Left lung (tissue), 14 donors: ENCODE measurements at places on chromosomes 5 and 9. TPM values are rescaled to one million over a fixed set of nuclear protein-coding genes. Genes with fewer than 3 reads are reported as not detected.

ALDH7A1 gene
- 54.3 TPM for total RNA-seq

GRCh38 chr5:135688385-135688784 lies 109.6 kb upstream of the CXCL14 start:
- no peaks in the 10 kb centered on the region for H3K36me3 ChIP-seq
- no peaks in the 10 kb centered on the region for H3K4me1 ChIP-seq
- H3K4me3 ChIP-seq = no peak overlapping the region
- H3K27me3 ChIP-seq = peaks cover 7% of the 10 kb centered on the region

MAT2B gene
- total RNA-seq = 61.1 TPM

PCDHB13 gene
- total RNA-seq = 2.1 TPM

DNA sequence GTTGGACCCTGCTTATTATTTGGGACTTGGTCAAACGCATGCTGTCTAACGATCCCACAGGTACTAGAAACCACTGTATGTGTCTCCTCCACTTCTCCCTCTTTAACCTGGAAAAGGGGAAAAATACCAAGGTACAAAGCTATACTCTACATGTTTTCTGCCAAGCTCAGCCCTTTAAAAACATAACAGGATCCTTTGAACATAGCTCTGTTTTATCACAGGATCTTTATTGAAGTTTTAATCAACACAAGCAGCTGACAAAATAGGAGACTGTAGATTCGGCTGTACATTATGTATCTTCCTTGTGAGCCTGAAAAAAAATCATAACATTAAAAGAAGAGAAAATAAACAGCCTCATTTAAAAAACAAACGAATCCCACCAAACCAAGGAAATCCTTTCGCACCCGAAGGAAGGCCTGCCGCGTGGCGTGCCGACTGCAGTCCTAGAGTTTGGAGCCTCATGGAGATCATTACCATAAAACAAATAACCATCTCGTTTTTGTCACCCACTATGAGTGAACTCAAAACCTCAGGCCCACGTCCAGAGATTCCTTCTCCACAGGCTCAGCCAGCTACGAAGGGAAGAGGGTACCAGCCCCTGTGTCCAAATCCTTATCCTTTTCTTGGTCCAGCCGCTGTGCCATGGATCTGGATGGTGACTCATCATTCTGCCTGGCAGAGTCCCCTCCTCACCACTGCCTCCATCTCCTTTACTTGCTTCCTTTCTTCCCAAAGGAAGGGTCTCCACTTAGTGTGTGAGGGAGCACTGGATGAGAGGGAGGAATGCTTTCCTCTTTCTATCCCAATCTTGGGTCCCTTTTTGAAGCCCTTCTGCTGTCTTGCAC lies 651.1 kb downstream of the CCDC171 start:
- DNase-seq = no peak
- no peaks in the 10 kb centered on the region for H3K27me3 ChIP-seq
- no peaks in the 10 kb centered on the region for H3K36me3 ChIP-seq
- H3K27ac ChIP-seq = no peak overlapping the region
- no peak overlapping the region for H3K4me3 ChIP-seq

DNA sequence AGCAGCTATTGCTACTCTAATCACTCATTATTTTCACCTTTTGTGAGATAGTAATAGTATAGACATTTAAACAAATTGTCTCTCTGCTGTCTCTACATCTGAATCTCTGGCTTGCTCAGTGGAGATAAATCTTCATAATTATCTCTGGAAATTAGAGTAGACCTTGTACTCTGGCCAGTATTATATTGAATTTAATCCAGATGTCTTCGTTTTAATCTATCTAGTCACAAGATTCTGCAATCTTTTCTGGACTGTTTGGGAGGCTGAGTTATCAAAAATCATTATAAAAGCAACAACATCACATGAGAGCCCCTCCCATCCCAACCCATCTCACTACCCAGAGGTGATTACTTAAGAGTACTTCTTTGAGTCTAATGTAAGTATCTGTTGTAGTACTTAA lies 19.0 kb downstream of the ARHGAP26 start:
- no peak overlapping the region for H3K4me3 ChIP-seq
- no peaks in the 10 kb centered on the region for H3K27me3 ChIP-seq
- H3K4me1 ChIP-seq = peaks cover 37% of the 10 kb centered on the region
- DNase-seq = no peak
- H3K36me3 ChIP-seq = no peaks in the 10 kb centered on the region
- no peak overlapping the region for H3K27ac ChIP-seq

CKS2 gene
- total RNA-seq = 110 TPM

- H3K27ac ChIP-seq = no peak overlapping the region
- no peaks in the 10 kb centered on the region for H3K36me3 ChIP-seq
- H3K4me3 ChIP-seq = no peak overlapping the region
- H3K27me3 ChIP-seq = no peaks in the 10 kb centered on the region
- peaks cover 40% of the 10 kb centered on the region for H3K4me1 ChIP-seq
Observed at GRCh38 chr5:96942078-96942477, 6.2 kb downstream of the LNPEP start.

- H3K4me3 ChIP-seq = no peak overlapping the region
- no peaks in the 10 kb centered on the region for H3K36me3 ChIP-seq
- no peak for DNase-seq
- H3K27ac ChIP-seq = peak overlapping the region; percentile 10
- H3K27me3 ChIP-seq = no peaks in the 10 kb centered on the region
Observed at GRCh38 chr5:73912821-73913271, 286.9 kb downstream of the ARHGEF28 start.

DNA sequence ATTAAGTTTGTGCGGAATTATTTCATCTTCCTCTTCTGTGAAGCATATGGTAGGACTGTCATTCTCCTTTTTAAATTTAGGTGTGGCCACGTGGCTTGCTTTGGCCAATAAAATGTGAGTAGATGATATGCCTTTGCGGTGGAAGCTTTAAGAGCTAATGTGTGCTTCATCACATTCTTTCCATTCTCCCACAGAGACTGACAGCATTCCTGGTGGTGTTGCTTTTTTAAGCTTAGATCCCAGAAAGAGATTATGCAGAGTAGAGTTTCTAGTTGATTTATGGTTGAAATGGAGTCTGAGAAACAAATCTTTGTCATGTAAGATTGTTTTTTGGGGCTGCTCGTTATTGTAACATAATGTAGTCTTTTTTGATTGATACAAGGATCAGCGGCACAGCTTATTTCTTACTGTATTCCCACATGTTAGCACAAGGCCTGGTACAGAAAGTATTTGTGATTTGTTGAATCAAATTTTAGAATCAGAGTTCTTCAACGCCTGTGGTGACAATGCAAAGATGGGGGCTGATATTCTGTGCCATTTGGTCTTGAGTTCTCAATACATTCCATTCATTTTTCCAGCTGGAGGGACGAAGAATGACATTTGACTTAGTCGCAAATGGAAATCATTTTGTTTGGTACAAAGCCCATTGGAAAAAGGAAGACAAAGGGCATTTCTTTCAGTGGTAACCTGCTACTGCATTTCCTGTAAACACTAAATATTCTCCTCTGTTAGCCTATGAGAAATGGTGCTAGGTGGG lies 209.9 kb upstream of the VLDLR start:
- H3K36me3 ChIP-seq = no peaks in the 10 kb centered on the region
- DNase-seq = no peak
- no peak overlapping the region for H3K27ac ChIP-seq
- H3K4me3 ChIP-seq = no peak overlapping the region

ANKRD20A1 gene
- 1.0 TPM for total RNA-seq

GRCh38 chr5:6737043-6737941 lies 24.1 kb downstream of the TENT4A start:
- peaks cover 46% of the 10 kb centered on the region for H3K36me3 ChIP-seq
- DNase-seq = no peak
- H3K4me3 ChIP-seq = no peak overlapping the region
- H3K27ac ChIP-seq = no peak overlapping the region
- H3K4me1 ChIP-seq = peaks cover 10% of the 10 kb centered on the region

CYLC2 gene
- not detected for total RNA-seq

- no peak overlapping the region for H3K4me3 ChIP-seq
- no peaks in the 10 kb centered on the region for H3K27me3 ChIP-seq
- H3K36me3 ChIP-seq = no peaks in the 10 kb centered on the region
Observed at GRCh38 chr5:1432296-1432695, 12.9 kb downstream of the SLC6A3 start.

SNCAIP gene
- 2.1 TPM for total RNA-seq

GRCh38 chr5:20555034-20555433 lies 567.0 kb upstream of the CDH18 start:
- H3K36me3 ChIP-seq = no peaks in the 10 kb centered on the region
- no peaks in the 10 kb centered on the region for H3K27me3 ChIP-seq
- H3K4me3 ChIP-seq = no peak overlapping the region
- H3K27ac ChIP-seq = no peak overlapping the region
- no peak for DNase-seq
- no peaks in the 10 kb centered on the region for H3K4me1 ChIP-seq

- H3K4me1 ChIP-seq = no peaks in the 10 kb centered on the region
- H3K27ac ChIP-seq = no peak overlapping the region
- H3K27me3 ChIP-seq = no peaks in the 10 kb centered on the region
Observed at GRCh38 chr9:30280229-30280900, 2104.1 kb upstream of the ACO1 start.

DNA sequence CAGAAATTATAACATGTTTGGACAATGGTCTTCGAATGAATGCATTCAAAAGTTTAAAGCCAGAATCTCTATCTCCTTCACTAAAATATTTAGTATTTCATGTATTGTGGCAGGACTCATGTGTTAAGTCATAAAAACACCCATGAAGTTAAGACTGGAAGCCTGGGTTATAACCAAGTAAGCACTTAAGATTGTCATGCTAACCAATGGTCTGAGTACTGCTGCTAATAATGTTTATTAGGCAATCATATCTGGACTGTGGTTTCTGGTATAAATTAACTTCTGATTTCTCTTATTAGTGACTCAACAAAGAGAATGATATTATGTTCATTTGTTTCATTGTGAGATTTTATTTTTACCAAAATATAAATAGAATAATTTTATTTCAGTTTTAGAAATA lies 297.9 kb upstream of the EDIL3 start:
- no peaks in the 10 kb centered on the region for H3K36me3 ChIP-seq
- no peak overlapping the region for H3K4me3 ChIP-seq
- no peaks in the 10 kb centered on the region for H3K4me1 ChIP-seq

TAF7 gene
- total RNA-seq = 53.2 TPM
